ENCODE measurements at places on chromosomes 3 and 15. TPM values are rescaled to one million over a fixed set of nuclear protein-coding genes. Genes with fewer than 3 reads are reported as not detected.

The LTF gene
- total RNA-seq = not detected

The METTL6 gene
- total RNA-seq = 27.3 TPM

The GOLGA6L2 gene
- total RNA-seq = not detected

The ZNF860 gene
- 0.27 TPM for total RNA-seq

Measured in neural crest cell (in vitro differentiated cells).